ENCODE measurements at places on chromosomes 13 and 19.

DNA sequence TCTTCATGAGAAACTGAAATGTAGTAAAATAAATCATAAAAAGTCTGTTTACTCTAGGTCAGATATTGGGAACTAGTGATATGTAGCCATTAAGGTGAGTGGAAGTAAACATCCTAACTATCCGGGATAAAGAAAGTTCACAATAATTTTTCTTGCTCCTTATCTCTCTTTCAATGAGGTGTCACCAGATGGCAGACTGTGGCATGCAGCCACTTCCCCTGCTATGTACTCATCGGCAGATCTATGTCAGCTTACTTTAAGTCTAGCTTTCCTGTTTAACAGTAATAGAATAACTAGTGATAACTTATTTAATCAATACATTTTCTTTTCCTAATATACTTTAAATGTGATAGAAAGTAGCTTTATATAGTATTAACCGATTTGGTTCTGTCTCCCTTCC is 181.9 kb downstream of the NDFIP2 start:
- peak; percentile 8 for DNase-seq

- DNase-seq: no peak
These were observed 515 bp upstream of the ZNF324B start for GRCh38 chr19:58450856-58451357.

- no peak for DNase-seq
These were observed 45.8 kb downstream of the RFX2 start for GRCh38 chr19:6064336-6065073.

DNA sequence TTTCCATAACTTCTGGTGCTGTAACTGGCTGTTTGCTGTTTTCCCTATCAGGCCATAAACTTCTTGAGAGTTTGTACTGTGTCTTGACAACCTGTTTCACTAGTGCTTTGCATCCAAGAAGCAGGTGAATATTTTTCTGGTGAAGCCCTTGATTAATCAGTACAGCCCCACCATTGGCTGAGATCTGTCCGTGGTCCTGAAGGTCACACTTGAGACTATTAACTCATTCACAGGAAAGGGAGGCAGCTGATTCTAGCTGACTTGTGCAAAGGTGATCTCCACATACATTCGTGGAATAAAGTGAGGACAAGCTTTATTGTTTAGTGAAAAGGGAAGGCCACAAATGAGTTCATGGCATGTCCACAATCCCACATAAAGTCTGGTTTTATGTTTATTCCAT is 61.4 kb upstream of the ZNF835 start:
- peak; percentile 10 for DNase-seq

DNA sequence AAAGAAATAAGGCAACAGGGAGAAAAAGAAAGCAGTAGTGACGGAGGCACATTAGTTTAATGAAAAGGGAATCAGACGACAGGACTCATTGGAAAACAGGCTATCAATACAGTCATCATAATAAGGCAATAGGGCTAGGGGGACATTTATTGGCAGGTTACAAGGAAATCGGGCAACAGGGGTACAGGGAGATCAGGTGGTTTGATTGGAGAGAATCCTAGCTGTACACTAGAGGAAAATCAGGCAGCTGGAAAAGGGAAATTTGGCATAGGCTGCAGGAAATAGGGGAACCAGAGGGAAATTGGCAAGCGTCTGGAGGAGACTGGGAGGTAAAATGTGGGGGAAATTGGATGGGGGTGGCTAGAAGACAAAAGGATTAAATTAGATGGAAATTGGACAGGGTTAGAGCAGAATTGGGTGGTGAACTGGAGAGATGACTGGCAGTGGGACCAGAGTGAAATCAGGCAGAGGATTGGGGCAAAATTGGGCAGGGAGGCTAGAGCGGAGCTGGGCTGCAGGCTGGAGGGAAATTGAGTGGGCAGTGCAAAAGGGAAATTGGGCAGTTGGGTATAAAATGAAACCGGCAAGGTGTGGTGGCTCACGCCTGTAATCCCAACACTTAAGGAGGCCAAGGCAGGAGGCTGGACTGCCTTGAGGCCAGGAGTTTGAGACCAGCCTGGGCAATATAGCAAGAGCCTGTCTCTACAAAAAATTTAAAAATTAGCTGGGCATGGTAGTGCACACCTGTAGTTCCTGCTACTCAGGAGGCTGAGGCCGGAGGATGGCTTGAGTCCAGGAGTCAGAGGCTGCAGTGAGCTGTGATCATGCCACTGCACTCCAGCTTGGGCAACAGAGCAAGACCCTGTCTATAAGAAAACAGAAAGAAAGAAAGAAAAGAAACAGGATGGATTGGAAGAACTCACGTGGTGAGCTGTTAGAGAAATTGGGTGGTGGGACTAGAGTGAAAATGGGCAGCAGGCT is 7.4 kb downstream of the LRFN3 start:
- DNase-seq: no peak

- no peak for DNase-seq
These were observed 173.6 kb downstream of the NUFIP1 start for GRCh38 chr13:44815623-44816022.

DNA sequence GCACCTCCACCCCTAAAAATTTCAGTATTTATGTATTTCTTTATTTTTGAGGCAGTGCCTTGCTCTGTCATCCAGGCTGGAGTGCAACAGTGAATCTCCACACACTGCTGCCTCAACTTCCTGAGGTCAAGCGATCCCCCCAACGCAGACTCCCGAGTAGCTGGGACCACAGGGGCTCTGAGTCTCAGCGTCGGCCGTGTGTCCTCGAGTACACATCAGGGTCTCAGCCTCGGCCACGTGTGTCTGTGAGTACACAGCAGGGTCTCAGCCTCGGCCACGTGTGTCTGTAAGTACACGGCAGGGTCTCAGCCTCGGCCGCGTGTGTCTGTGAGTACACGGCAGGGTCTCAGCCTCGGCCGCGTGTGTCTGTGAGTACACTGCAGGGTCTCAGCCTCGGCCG is 21.2 kb downstream of the C2CD4C start:
- no peak for DNase-seq

- peak; percentile 57 for DNase-seq
These were observed 31.9 kb downstream of the HTR2A start for GRCh38 chr13:46864941-46865340.

DNA sequence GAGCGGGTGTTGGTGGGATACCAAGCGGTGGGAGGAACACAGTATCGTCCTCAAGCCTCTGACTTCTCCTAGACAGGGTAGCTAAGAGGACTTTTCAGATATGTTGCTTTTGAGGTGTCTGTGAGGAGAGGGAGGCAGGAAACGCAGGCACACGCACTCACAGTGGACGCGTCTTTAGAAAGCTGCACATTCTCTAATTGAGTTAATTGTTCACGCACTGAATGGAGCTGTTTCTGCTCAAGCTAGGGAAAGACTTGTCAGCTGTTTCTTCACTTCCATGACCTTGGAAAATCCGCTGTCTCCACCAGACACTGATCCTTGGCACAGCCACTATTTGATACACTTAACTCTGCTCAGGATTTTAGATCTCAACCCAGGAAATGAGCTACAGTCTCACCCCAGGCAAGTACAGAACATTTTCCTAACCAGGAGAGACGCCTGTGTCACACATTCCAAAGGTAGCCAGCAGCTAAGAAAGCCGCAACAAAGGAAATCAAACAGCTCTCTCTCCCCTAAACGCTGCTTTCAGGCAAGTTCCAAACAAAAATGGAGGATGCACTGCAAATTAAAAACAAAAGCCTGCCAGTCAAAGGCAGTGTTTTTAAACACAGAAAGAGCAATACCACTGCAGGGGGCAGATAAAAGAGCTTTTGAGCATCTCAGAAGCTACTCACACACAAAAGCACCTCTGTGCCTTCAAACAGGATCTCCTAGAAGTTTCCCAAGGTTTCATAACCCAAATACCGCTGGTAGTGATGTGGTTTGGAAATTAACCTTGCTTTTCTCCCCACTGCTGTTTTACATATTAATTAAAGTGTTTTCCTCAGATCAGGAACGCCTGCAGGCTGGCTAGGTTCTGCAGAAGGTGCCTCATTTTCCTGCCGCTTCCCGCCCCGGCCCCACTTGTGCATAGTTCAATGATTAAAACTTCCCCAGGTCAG is 57.3 kb downstream of the IRS2 start:
- DNase-seq: no peak

DNA sequence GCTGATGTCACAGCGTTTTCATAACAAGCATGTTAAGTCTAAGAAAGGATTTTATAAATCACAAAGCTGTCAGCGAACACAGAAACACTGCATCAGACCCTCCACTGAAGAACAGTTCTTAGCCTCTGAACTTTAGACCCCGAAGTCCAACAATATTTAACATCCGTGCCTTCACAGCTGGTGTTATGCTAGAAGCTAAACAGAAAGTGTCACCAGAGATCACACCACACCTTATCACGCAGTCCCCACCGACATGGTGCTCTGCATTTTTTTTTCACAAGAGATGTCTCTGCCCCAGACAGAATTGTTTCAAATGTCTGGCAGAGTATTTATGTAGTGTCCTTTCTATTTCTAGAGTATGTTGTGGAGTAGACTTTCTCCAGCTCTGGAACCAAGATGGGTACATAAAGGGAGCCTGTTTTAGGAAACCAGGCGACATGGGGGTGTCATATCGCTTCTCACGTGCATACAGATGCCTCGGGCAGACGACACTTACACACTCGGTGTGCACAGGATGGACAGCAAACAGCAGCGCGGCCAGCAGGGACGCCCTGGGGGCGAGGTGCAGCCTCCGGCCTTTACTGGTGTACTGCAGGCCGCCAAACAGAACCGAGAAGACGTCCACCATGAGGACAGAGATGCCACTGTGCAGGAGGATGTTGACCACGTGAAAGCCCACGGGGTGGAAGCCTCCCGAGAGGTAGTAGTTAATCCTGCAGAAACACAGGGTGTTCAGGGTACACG is 12.0 kb downstream of the TMTC4 start:
- no peak for DNase-seq

DNA sequence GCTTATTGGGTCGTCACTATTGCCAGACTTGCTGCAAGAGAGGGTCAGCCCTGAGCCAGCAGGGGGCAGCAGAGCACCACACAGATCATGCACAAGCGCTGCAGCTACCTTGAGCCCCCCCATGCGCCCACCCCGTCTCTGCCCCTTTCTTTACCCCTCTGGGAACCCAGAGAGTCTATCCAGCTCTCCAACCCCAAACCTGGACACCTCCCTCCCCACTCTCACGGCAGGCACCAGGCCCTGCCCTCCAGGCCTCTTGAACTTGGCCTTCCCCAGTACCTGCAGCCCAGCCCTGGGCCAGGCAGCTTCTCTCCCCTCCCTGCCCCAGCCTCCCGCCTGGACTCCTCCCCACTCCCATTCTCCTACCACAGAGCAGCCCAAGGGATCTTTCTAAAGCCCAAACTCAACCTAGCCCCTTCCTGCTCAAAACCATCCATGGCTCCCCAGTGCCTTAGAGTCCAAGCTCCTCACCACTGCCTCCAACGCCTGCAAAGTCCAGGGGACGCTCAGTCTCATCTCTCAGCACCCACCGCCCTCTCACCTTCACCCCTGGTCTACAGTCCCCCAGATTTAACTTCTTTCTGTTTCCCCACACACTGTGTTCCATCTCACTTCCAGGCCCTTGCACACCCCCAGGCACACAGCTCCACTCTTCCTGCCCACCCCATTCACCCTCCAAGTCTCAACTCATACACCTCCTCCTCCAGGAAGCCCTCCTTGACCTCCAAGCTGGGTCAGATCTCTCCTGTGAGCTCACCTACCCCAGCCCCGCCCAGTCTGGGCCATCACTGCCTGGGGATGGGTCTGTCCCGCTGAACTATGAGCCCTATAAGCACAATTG is 9.4 kb upstream of the CEACAM16 start:
- DNase-seq: peak; percentile 57

- DNase-seq: no peak
These were observed at the start of gene CDC34 for GRCh38 chr19:531753-532560. Gene CDC34 (plus strand): TSS chr19:531760. CDS start chr19:531932, 172 bp downstream.

- no peak for DNase-seq
These were observed 70.1 kb downstream of the TDRD3 start for GRCh38 chr13:60467098-60467497.

DNA sequence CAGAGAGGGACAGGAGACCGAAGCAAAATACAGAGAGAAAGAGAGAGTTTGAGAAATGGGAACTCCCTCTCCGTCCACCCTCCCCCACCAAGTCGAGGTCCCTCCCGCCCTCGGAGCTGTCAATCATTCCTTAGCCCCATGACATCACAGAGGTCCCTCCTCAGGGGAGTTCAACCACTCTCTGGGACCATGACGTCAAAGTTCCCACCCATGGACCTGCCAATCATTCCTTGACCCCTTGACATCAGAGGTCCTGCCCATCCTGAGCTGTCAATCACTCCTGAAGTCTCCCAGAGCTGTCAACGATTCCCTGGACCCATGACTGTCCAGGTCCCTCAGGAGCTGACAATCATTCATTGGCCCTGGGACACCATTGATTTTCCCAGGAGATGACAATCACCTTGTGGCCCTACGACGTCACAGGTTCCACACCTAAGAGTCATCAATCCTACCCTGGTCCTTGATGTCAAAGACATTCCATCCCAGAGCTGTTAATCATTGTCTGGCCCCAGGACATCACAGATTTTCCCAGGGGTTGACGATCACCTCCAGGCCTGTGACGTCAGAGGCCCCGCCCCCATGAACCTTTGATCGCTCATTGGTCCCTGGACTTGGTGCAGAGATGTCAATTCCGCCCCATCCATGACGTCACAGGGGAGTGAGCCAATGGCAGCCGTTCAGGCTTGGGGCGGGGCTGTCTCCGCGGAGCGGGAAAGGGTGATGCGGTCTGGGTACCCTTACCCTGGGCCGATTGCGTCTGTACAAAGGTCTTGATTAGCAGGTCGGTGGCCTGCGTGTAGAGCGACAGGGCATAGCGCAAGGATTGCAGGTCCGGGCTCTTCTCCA is 61.7 kb downstream of the COLGALT1 start:
- peak; percentile 48 for DNase-seq

DNA sequence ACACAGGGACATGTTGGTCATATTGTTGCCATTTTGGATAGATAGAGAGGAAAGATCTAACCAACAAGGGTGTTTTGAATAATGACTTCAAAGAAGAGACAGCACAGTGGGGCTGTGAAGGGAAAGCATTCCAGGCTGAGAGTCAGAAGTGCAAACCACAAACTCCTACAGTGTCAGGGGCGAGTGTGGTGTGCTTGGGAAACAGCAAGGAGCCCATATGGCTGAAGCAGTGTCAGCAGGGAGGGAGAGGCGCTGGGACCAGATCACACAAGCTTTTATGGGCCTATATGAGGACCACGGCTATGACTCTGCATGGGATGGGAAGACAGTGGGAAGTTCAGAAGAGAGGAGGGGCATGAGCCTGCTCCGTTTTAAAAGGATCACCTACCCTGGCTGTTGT is 166.4 kb downstream of the MYO16 start:
- no peak for DNase-seq

DNA sequence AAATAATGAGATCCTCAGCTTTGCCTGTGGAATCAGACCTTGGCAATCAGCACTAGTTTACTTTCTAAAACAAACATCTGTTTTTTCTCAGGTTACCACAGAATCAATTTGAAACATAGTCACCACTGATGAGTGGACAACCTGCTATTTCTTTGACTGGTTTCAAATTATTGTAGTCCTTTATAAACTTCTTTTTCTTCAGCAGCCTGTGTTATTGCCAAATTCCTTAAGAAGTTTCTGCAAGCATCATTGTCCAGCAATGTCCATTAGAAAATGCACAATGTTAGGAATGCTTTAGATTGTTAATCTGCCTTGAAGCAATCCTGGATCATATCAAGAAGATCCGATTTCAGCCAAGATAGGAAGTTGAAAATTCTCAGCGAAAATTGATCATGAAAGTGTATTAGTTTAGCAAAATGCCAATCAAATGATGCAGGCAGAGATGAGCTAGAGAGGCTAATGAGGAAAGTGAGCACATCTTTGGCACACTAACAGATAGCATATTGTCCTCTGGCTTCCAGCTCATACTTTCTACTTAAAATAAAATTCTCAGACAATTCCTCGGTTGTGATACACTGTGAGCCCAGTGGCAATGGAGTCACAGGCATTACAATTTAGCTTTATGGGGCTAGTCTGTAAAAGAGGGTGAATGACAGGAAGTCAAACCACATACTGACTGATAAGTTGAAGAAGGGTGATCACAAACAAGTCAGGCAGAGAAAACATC is 270.6 kb downstream of the SLITRK6 start:
- DNase-seq: no peak

Measured in MV-4-11 (cell line).